ENCODE measurements at places on chromosomes 6 and 20.

GRCh38 chr6:18087396-18088165 lies 34.9 kb downstream of the NHLRC1 start:
- DNase-seq = no peak

- no peak for DNase-seq
Observed at GRCh38 chr6:101826269-101826668, 432.8 kb downstream of the GRIK2 start.

DNA sequence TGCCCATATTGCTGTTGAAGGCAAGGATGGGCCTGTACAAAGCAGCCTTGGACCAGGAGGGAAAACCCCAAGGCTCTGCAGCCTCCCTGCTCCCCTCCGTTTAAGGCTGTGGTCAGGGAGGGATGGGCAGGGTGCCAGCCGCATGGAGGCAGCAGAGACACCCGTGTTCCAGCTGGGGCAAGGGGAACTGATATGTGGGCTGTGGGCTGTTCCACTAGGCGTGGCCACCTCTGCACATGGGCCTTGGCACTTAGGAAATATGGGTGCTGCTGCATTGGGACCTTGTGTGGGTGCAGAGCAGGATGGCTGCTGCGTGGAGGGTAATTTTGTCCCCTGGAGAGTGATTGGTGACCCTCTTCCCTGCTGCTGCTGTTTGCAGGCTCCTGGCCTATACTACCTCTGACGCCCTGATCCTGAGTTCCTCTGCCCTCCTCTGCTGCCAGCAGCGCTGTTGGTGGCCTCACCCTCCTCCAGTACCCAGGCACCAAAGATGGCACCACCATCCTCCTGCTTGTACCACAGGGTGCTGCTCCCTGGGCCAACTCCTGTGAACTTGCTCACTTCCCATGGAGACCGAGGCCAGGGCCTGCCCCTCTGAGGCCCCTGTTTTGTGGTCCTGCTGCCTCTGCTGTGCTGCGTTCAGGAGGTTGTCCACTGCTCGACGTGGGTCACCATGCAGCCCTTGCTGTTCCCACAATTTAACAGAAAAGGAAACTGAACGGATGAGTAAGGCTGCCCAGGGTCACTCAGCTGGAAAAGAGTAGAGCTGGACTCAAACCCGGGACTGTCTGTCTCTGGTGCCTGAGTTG lies 35.3 kb downstream of the PANK2 start:
- no peak for DNase-seq

GRCh38 chr20:19565736-19566135 lies 192.3 kb upstream of the RIN2 start:
- peak; percentile 29 for DNase-seq

DNA sequence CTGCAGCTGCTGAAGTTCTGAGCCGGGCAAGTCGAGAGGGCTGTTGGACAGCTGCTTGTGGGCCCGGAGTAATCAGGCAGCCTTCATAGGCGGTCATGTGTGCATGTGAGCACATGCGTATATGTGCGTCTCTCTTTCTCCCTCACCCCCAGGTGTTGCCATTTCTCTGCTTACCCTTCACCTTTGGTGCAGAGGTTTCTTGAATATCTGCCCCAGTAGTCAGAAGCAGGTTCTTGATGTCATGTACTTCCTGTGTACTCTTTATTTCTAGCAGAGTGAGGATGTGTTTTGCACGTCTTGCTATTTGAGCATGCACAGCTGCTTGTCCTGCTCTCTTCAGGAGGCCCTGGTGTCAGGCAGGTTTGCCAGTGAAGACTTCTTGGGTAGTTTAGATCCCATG lies 21.2 kb upstream of the MAPK13 start:
- no peak for DNase-seq

- DNase-seq = no peak
Observed at GRCh38 chr6:67431076-67431475, 1204.0 kb upstream of the ADGRB3 start.

GRCh38 chr6:18284261-18284660 lies 19.9 kb upstream of the DEK start:
- DNase-seq = no peak

- DNase-seq = no peak
Observed at GRCh38 chr6:50836231-50836630, 17.6 kb downstream of the TFAP2B start.

- DNase-seq = no peak
Observed at GRCh38 chr6:23953976-23954375, 172.0 kb upstream of the NRSN1 start.

GRCh38 chr20:49809803-49810359 lies 2.7 kb upstream of the SLC9A8 start:
- no peak for DNase-seq

DNA sequence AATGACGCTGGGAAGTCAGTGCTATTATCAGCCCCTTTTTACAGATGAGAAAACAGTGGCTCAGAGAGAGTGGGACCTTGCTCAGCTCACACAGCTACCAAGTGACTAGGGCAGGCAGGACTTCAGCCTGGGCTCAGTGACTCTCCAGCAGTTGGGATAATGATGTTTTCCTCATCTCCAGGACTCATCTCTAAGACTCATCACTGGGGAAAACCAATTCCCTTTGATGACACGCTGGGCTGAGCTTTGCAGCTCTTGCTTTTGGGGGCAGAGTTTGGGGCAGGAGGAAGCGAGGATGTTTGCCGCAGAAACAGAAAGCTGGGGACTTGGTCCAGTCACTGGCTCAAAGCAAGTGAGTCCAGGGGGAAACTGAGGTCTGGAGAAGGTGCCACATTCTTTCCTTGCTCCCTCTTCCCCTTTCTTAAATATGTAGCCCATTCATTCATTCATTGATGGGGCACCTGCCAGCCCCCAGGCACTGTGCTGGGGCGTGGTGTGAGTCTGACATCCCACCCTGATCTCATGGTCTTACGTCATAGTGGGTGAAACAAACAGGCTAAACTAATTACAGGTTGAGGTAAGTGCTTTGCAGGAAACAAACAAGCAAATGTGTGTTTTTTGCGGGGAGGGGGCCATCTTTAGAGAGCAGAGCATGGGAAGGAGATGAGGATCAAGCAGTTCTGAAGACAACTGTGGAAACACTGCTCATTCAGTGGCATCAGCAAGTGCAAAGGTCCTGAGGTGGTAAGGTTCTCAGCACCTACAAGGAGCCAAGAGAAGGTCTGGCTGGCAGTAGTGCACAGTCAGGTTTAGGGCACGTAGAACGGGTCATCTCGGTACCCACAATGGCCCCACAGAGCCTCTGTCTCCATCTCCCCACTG lies 74.4 kb upstream of the PMEPA1 start:
- DNase-seq = no peak

All from HCEC 1CT (cell line).